B cell (primary cell): ENCODE measurements at places on chromosomes 3 and 15. TPM values are rescaled to one million over a fixed set of nuclear protein-coding genes. Genes with fewer than 3 reads are reported as not detected.

RARRES1 gene
- not detected in 2 replicates for total RNA-seq

SPESP1 gene
- 0.22 and 1.1 TPM in 2 replicates for total RNA-seq

PLSCR4 gene
- total RNA-seq = not detected in 2 replicates

TRAK1 gene
- 129 and 134 TPM in 2 replicates for total RNA-seq

NOP10 gene
- 65.6 and 68.2 TPM in 2 replicates for total RNA-seq

PRSS50 gene
- total RNA-seq = 0.10 TPM in 1 of 2 replicates, not detected in the other

DNA sequence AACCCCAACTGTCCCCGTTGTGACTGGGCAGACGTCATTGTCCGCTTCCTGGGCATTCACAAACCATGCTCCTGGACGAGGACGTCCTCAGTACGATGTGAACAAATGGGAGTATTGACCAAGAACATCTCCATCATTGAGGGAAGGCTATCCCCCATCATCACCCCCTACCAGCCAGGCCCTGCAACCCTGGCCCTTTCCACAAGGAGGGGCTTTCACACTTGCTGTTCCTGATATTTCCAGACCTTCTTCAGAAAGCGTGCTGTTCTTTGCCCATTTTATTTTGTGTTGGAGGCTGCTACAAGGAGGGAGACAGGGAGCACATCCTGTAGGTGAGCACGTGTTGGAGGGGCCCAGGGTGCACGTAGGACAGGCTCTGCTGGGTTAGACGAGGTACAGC, 277.0 kb upstream of the LRRC3B start:
- no peak for DNase-seq
- no peak overlapping the region for H3K27ac ChIP-seq
- H3K27me3 ChIP-seq = no peaks in the 10 kb centered on the region
- no peaks in the 10 kb centered on the region for H3K4me1 ChIP-seq

GRCh38 chr3:129304146-129304961, 25.7 kb downstream of the HMCES start:
- peak; percentile 10 for DNase-seq
- H3K4me3 ChIP-seq = no peak overlapping the region
- no peaks in the 10 kb centered on the region for H3K27me3 ChIP-seq
- H3K27ac ChIP-seq = no peak overlapping the region

DNA sequence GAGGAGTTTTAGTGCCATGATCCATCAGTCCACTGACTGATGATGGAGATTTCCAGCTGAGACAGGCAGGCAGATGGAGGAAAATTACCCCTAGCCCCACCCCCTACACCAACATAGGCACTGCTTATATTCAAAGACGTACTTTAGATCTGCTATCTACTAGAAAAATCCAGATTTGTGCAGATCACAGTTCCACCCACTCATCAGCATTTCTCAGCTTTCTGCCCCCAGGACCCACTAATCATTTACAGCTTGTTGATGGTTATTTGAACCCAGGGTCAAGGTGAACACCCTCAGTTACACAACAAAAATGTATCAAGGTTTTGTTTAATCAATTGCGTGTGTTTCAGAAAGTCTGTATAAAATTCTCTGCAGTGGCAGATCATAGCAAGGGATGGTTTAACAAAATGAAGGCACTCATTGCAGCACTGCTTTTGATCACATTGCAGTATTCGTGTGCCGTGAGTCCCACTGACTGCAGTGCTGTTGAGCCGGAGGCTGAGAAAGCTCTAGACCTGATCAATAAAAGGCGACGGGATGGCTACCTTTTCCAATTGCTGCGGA, at the start of gene HRG:
TSS of gene HRG (plus strand) at position 390 of the 564 bp plus-strand sequence. CDS start at position 408, 18 bp downstream.
- H3K36me3 ChIP-seq = no peaks in the 10 kb centered on the region
- H3K27ac ChIP-seq = no peak within 1 kb of the TSS
- no peak within 1 kb of the TSS for H3K4me3 ChIP-seq
- no peak for DNase-seq

DNA sequence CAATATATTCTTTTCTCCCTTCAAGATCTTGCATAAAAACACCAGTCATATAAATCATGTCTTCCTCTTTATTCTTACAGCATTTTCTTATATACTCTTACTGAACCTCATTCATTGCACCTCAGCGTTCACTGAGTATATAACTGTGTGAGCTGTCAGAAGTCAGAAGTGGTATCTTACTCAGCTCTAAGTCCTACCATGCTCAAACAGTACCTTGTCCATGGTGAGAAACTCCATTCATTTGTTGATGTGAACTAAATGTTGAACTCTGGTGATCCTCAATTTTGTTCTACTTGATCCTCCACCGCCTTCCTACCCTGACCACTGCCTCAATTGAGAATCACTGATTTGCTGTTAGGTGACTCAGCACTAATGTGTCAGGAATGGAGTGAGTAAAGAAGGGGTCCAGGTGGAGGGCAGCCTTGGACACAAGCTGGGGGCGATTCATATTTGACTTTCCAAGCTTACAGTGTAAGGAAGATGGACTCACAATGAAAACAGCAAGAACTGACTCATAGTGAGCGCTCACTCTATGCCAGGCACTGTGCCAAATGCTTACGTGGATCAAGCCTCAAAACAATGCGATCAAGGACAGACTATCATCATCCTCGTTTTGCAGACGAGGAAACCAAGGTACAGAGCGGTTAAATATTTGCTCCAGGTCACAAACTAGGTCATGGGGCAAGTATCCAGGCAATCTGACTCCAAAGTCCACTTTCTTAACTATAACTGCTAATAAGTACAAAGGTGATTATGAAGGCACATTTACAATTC, 13.5 kb upstream of the ZFYVE19 start:
- H3K36me3 ChIP-seq = peaks cover 2% of the 10 kb centered on the region
- H3K27ac ChIP-seq = no peak overlapping the region
- DNase-seq = no peak
- H3K4me3 ChIP-seq = no peak overlapping the region

- H3K27ac ChIP-seq = peak overlapping the region; percentile 67
- peaks cover 66% of the 10 kb centered on the region for H3K4me1 ChIP-seq
- H3K4me3 ChIP-seq = peak overlapping the region; percentile 26
- no peaks in the 10 kb centered on the region for H3K27me3 ChIP-seq
- peaks cover 64% of the 10 kb centered on the region for H3K36me3 ChIP-seq
Measured at GRCh38 chr15:30985081-30985531, 6.3 kb downstream of the MTMR10 start.

- peaks cover 21% of the 10 kb centered on the region for H3K36me3 ChIP-seq
- H3K27me3 ChIP-seq = no peaks in the 10 kb centered on the region
- DNase-seq = peak; percentile 66
- no peaks in the 10 kb centered on the region for H3K4me1 ChIP-seq
Measured at GRCh38 chr3:23888617-23889228, 28.1 kb downstream of the NKIRAS1 start.

DNA sequence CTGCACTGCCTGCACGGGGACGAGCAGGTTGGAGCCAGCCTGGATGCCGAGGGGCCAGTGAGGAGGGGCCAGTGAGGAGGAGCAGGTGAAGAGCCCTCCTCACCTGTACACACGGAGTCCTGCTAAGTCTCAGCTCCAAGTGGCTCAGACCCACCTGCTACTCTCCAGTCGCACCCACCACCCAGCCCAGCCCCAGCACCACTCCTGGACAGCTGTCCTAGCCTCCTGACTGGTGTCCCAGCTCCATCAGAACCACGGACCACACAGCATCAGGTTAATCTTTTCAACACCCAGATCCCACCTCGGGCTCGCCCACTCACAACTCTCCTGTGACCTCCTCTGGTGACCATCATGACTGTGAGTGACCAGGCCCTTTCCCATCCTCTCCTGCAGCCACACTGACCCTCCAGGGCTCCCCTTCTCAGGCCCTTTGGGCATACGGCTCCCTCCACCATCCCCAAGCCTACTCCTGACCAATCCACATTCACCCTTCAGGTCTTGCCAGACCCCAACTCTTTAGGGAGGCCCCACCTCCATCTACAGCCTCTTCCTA, 13.8 kb downstream of the EFCC1 start:
- H3K27me3 ChIP-seq = no peaks in the 10 kb centered on the region
- H3K27ac ChIP-seq = no peak overlapping the region

DNA sequence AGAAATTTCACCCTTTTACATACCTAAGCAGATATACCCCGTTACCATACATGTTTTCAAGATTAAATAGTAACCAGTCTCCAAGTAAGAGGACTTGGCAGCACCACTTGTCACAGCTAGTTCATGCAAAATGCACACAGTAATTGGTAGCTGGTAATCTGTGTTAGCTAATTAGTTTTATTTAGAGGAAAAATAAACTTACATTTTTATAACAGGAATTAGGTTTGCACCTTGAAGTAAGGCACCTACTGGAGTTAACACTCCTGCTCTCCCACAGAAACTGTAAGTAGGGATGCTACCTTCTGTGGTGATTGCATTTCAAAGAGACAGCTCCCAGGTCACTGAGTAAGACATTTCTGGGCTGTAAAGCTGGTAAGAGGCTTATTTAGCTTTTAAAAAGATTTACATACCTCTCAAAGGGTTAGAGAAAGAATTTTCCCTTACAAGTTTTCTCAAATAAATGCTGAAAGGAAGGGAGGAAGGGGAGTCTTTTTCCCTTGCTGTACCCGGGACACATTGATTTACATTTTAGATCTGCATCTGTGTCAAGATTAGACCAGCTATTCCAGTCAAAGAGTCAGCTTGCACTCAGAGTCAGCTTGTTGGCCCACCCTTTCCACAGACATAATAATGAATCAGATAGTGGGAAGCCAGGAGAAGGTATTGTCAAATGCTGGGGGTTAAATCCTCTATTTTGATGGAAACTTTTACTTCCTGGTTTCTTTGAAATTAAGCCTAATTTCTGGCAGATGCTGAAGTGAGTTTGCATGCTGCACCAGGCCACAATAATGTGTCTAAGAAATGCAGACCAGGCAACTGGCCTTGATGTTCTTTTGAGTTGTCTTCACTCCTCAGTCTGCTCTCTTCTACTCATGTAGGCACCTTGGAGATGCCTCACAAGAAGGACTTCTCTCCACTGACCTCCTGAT, 77.6 kb upstream of the CHD2 start:
- no peak for DNase-seq
- H3K4me3 ChIP-seq = no peak overlapping the region
- no peaks in the 10 kb centered on the region for H3K36me3 ChIP-seq
- peak overlapping the region; percentile 6 for H3K27ac ChIP-seq
